ENCODE measurements at places on chromosomes 3 and 15. TPM values are rescaled to one million over a fixed set of nuclear protein-coding genes. Genes with fewer than 3 reads are reported as not detected.

DNA sequence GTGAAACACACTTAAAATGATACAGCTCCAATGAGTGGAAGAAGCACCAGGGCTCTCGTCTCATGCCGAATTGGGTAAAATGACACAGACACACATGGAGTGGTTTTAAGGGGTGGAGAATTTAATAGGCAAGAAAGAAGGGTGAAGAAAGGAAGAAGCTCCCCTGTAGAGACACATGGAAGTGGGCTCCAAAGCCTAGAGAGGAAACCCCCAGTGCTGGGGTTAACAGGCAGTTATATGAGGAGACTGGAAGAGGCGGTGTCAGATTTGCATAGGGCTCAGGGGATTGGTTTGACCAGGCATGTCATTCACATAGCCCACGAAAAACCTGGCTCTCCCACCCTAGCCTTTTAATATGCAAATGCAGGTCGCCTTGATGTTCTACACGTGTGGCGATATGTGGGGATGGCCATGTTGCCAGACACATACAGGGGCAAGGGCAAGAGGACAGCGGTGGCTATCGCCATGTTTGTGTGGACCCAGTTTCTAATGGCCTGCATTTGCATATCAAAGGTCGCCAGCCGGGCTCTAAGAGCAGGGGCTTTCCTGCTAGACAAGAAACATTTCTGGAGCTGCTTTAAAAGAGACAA, 1.9 kb upstream of the DPH6 start:
- H3K4me1 ChIP-seq, result peaks cover 18% of the 10 kb centered on the region
- H3K4me3 ChIP-seq, result no peak overlapping the region
- DNase-seq, result no peak
- H3K27me3 ChIP-seq, result no peaks in the 10 kb centered on the region

DNA sequence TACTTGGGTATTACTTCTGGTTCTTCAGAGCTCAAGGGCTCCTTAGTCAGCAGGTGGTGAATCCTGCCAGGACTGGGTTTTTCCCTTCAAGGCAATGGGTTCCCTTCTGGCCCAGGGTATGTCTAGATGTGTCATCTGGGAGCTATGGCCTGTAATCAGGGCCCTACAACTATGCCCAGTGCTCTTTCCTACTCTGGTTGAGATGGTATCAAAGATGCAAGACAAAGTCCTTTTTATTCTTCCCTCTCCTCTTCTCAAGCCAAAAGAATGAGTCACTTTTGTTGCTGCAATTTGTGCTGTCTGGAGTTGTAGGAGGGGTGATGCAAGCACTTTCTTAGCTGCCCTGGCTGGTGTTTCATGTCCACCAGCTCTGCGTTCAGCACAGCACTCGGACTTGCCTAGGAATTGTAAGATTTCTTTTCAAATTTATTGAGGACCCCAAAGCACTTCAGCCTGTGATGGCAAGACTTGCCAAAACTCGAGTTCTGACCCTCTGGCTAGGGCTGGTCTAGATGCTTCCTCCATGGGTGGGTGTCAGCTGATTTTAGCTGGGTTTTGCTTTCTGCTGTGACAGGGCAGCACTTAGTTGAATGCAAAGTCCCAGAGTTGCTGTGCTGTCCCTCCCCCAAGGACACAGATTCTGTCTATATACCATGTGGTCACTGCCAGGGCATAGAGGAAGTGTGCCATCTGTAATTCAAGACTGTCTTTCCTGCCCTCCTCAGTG, 129.2 kb upstream of the CBLB start:
- DNase-seq, result no peak
- H3K27me3 ChIP-seq, result no peaks in the 10 kb centered on the region
- H3K27ac ChIP-seq, result peak overlapping the region; percentile 50
- no peak overlapping the region for H3K4me3 ChIP-seq
- H3K36me3 ChIP-seq, result peaks cover 21% of the 10 kb centered on the region
- H3K4me1 ChIP-seq, result no peaks in the 10 kb centered on the region

GRCh38 chr3:42473083-42473932, 29.1 kb upstream of the VIPR1 start:
- H3K27me3 ChIP-seq, result peaks cover 8% of the 10 kb centered on the region
- no peaks in the 10 kb centered on the region for H3K36me3 ChIP-seq
- no peaks in the 10 kb centered on the region for H3K4me1 ChIP-seq

GRCh38 chr3:138347960-138348753, at the start of gene MRAS:
Gene MRAS (plus strand): TSS chr3:138348579. CDS start chr3:138372884, 24,305 bp downstream.
- no peaks in the 10 kb centered on the region for H3K36me3 ChIP-seq
- DNase-seq, result no peak
- peaks cover 10% of the 10 kb centered on the region for H3K4me1 ChIP-seq
- H3K4me3 ChIP-seq, result peak within 1 kb of the TSS; percentile 90

DNA sequence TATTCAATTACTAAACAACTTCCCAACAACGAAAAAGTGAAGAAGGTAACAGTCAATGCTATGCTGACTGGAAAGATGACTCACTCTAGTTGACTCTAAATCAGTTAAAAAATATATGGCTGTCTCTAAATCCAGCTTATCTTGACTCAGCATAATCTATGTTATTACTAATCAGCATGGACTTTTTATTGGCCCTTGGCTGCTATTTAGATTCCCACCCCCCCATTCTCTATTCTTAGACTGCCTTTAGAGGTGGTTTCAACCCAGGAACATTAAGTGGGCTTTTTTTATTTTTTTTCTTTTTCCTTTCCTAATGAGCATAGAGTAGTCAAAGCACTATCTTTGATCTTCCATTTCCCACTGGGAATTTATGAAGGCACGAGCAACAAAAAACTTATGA, 1.9 kb downstream of the PCOLCE2 start:
- DNase-seq, result no peak
- no peaks in the 10 kb centered on the region for H3K36me3 ChIP-seq
- H3K4me3 ChIP-seq, result no peak overlapping the region
- H3K27ac ChIP-seq, result no peak overlapping the region

DNA sequence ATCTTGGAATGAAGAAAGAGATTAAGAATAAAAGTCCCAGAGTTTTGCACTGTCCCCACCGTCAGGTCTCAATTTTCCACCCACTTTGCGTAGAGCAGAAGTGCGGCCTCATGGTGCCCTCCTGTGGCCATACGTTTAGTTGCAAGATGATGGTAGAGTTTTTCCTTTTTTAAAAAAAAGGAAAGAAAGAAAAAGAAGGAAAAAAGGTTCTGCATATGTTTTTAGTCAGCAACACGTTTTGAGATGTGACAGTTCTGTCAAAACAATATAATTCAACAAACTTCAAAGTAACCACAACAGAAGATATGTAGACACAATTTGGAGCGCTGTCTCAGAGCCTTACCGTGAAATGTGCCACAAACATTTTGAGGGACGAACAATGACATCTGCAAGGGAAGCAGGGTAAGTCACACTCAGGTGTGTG, 24.6 kb downstream of the EBLN2 start:
- H3K36me3 ChIP-seq, result no peaks in the 10 kb centered on the region
- H3K27me3 ChIP-seq, result peaks cover 8% of the 10 kb centered on the region
- no peak for DNase-seq
- no peak overlapping the region for H3K27ac ChIP-seq

DNA sequence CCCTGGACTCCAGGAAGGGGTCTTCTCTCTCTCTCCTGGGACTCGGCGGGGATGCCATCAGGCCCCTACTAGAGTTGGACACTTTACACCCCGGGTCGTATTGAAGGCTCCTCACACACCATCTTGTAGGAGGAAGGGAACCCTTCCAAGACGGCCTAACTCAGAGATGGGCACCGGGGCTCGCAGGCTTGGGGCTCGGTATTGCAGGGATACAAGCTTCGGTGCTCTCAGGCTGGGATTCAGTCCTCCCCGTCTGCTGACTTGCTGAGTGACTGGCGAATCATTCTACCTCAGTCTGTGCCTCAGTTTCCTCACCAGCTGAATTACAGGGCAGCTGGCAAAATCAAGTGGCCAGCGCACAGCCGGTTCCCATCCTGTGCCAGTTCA, 419 bp upstream of the CALML4 start:
- no peak overlapping the region for H3K27ac ChIP-seq
- no peaks in the 10 kb centered on the region for H3K36me3 ChIP-seq
- no peak overlapping the region for H3K4me3 ChIP-seq
- H3K4me1 ChIP-seq, result peaks cover 12% of the 10 kb centered on the region

- no peaks in the 10 kb centered on the region for H3K36me3 ChIP-seq
- H3K4me1 ChIP-seq, result no peaks in the 10 kb centered on the region
- no peaks in the 10 kb centered on the region for H3K27me3 ChIP-seq
Observed at GRCh38 chr3:75192146-75192616, 471.9 kb upstream of the FRG2C start.

DNA sequence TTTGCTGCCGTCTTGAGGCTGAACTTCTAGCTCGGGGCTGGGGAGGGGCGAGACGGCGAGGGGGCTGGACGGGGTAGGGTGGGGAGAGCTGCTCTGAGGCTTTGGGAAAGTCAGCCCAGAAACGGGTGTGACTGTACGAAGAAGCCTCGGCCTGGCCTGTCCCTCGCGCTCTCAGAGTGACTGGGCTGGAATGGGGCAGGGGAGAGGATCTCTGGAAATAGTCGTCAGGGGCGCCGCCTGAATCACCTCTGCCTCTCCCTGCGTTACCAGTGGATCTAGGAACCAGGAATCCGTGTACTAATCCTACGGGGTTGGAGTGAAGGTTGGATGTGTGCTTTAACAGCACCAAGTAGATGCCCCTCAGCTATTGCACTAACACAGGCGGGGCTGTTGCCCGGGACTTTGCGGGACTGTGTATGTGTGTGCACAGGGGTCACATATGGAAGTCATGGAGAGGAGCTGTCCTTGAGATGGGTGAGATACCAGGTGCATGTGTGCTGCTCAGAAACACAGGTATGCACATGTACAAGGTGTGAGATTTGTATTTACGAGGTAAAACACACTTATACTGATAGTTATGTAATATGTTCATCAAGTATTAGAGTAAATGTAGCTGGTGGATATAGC, 591 bp downstream of the FOXL2NB start:
- H3K4me3 ChIP-seq, result peak overlapping the region; percentile 38
- peaks cover 6% of the 10 kb centered on the region for H3K36me3 ChIP-seq
- no peak overlapping the region for H3K27ac ChIP-seq
- H3K27me3 ChIP-seq, result peaks cover 68% of the 10 kb centered on the region
- H3K4me1 ChIP-seq, result peaks cover 23% of the 10 kb centered on the region
- DNase-seq, result no peak

GRCh38 chr3:127070776-127071175, 87.9 kb downstream of the PLXNA1 start:
- H3K4me1 ChIP-seq, result peaks cover 9% of the 10 kb centered on the region
- no peak overlapping the region for H3K27ac ChIP-seq
- no peaks in the 10 kb centered on the region for H3K36me3 ChIP-seq
- DNase-seq, result no peak
- no peak overlapping the region for H3K4me3 ChIP-seq

DNA sequence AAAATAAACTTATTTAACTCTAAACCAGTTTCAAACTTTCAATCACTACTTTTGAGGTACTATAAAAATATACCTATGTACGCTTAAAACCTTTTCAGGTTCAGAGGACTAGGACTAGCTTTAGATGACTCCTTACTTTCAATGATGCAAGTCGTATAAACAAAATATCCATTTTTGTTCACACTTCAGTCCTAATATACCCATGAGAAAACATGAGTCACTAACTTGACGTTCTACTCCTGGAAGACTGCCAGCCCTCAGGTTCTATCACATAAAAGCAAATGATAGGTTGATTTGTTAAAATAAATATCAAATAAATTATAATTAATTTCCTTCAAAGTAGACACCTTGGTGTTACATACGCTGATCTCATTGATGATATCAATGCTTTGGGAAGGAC, 10.6 kb upstream of the P3H2 start:
- H3K27ac ChIP-seq, result no peak overlapping the region
- no peaks in the 10 kb centered on the region for H3K27me3 ChIP-seq
- no peaks in the 10 kb centered on the region for H3K36me3 ChIP-seq
- DNase-seq, result no peak

DNA sequence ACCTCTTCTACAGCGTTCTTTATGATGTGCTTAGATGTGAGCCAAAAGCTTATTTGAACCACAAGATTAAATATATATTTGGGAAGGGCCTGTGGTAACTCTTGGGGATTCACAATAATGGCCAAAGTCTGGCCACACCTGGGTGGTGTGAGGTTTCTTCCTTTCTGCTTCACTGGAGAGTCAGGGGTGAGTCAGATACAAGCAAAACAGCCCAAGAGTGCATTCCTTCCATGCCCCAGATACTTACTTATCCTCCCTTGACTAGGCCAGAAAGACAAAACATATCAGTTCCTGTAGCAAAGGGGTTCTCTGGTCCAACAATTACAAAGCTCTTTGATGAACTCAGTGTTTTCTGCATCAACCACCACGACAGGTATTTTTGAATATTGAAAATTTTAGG, 941 bp downstream of the ZBED2 start:
- H3K4me3 ChIP-seq, result peak overlapping the region; percentile 82
- peak overlapping the region; percentile 88 for H3K27ac ChIP-seq
- peaks cover 50% of the 10 kb centered on the region for H3K36me3 ChIP-seq
- H3K4me1 ChIP-seq, result peaks cover 58% of the 10 kb centered on the region
- H3K27me3 ChIP-seq, result no peaks in the 10 kb centered on the region

DNA sequence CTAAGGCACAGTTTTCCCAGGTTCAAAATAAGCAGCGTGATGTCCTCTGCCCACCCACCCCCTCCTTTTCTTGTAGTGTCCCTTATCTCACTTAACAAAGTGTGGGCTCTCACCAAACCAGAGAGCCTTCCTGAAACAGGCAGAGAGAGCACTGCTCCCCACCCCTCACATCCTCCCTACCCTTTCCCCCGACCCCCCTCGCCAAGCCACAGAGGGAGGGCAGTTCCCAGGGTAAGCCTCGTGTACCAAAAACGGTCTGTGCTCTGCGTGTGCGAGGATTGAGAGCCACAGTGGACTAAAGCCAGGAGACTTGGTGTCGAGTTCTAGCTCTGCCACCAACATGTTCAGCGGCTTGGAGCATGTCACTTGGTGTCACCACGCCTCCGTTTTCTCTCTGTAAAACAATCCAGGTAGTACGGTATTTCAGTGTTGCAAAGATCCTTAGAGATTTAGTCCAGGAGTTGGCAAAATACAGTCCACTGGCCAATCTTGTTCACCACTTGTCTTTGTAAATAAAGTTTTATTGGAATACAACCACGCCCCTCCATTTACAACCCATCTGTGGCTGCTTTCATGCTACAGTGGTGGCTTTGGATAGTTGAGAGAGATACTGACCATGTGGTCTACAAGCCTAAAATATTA, 249.9 kb downstream of the OPA1 start:
- peaks cover 12% of the 10 kb centered on the region for H3K27me3 ChIP-seq
- DNase-seq, result no peak
- peaks cover 9% of the 10 kb centered on the region for H3K4me1 ChIP-seq
- no peaks in the 10 kb centered on the region for H3K36me3 ChIP-seq
- H3K4me3 ChIP-seq, result peak overlapping the region; percentile 19

GRCh38 chr3:111761309-111761795, 97.7 kb upstream of the PHLDB2 start:
- H3K27ac ChIP-seq, result peak overlapping the region; percentile 24
- H3K4me3 ChIP-seq, result peak overlapping the region; percentile 44
- H3K36me3 ChIP-seq, result no peaks in the 10 kb centered on the region
- no peaks in the 10 kb centered on the region for H3K27me3 ChIP-seq
- no peak for DNase-seq

The P2RY13 gene
- total RNA-seq, result not detected

The STARD5 gene
- total RNA-seq, result 7.8 TPM

The NEK11 gene
- total RNA-seq, result 2.0 TPM
